Naive B cell (primary cell): ENCODE measurements at places on chromosomes 12 and 14.

DNA sequence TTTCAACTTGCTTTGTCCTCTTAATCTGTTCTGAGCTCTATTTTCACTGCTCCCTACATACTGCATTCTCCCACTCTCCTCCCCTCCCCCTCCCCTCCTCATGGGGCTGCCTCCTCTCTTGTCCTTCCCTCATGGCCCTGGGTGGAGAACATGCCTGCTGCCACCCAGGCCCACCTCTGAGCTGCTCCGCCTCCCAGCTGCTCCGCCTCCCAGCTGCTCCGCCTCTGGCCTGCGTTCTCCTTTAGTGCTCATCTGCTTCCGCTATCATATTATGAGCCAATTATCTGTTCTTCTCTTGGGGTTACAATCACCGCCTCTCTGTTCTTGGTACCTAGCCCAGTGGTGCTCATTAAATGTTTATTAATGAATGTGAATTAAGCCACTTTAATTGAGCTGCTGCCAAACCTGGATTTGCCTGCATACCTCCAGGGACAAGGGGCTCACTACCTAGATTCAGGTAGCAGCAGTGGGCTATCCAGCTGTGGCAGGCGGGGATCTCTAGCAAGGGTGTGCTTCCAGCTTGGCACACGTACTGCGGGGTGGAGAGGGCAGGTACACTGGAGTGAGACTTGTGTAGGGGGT is 32.0 kb upstream of the FAM181A start:
- no peak overlapping the region for H3K4me3 ChIP-seq
- H3K27ac ChIP-seq = no peak overlapping the region
- peaks cover 29% of the 10 kb centered on the region for H3K27me3 ChIP-seq

DNA sequence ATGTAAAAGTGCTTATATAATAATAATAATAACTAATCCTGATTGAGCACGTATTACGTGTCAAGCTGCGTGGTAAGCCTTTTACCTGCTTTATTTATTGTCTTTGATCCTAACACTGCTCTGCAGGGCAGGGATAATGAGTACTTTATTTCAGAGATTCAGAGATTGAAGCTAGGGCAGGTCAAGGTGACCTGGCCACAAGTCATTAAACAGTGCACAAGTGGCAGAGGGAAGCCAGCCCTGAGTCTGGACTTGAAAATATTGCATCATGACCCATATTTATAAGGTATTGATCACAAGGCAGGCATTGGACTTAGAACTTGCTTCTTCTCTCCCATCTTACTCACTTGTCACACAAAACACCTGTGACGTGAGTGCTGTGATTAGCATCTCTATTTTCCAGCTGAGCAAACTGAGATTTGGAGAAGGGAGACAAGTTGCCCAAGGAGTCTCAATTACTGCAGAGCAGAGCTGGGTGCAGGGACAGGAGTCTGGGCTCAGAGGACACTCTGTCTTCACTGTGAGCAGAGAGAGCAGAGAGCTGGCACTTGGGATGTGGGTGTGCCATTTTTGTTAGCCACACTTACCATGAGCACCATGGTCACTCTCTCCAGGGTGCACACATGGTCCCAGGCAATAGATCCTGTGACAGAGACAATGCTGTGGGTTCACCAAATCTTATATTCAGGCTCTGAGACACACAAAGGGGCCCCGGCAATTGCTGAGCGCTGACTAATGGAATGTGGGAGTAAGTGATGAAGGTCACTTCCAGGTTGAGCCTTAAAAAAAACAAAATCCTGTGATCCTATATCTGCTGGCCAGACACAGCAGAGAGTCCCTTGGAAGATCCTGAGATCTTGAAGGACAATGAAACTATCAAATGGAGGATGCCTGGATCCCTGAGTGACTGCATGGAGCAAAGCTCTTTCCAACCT is 113.2 kb upstream of the MED13L start:
- H3K36me3 ChIP-seq = no peaks in the 10 kb centered on the region
- no peak overlapping the region for H3K27ac ChIP-seq
- H3K27me3 ChIP-seq = peaks cover 9% of the 10 kb centered on the region

GRCh38 chr14:103562429-103563225 is at the start of the genes BAG5 and COA8:
BAG5 (minus strand) TSS chr14:103562657; CDS start chr14:103561164, 1,493 bp downstream.
COA8 (plus strand) TSS chr14:103562960; CDS start chr14:103563002, 42 bp downstream.
- no peaks in the 10 kb centered on the region for H3K27me3 ChIP-seq
- peaks cover 8% of the 10 kb centered on the region for H3K36me3 ChIP-seq
- peak within 1 kb of the TSS; percentile 96 for H3K4me3 ChIP-seq
- DNase-seq = peak; percentile 91
- peaks cover 26% of the 10 kb centered on the region for H3K4me1 ChIP-seq

DNA sequence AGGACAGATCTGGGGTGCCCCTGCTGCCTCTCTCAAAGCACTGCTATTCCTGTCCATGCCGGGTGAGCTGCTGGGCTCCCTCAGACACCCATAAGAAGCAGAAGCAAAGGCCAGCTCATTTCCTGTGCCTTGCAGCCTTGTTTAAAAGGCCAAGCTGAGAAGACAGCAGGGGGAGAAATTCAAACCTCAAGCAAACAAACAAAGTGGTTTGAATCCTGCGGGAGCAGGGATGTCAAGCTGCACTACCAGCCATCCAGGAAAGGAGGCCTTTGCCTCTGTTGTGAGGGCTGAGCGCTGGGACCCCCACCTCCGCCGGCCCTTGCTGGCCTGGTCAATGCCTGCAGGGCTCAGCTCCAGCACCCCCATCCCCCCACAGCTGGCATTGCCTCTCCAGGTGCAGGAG is 176.5 kb downstream of the PIWIL1 start:
- no peak overlapping the region for H3K4me3 ChIP-seq
- H3K4me1 ChIP-seq = no peaks in the 10 kb centered on the region
- no peaks in the 10 kb centered on the region for H3K36me3 ChIP-seq
- no peak overlapping the region for H3K27ac ChIP-seq
- no peak for DNase-seq

DNA sequence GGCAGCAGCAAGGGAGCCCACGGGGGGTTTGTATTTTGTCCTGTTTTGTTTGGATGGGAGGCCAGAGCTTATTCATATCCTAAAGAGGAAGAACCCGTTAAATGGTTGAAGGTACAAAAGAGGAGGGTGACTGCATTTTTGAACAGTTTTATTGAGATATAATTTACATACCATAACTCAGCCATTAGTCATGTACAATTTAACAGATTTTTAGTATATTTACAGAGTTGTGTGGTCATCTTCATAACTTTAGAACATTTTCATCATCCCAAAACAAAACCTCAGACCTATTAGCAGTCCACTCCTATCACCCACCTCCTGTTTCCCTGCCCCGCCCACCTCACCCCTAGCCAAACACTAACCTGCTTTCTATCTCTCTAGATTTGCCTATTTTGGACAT is 12.6 kb downstream of the NRDE2 start:
- H3K27ac ChIP-seq = no peak overlapping the region
- DNase-seq = no peak
- H3K4me1 ChIP-seq = peaks cover 24% of the 10 kb centered on the region
- no peak overlapping the region for H3K4me3 ChIP-seq
- peaks cover 14% of the 10 kb centered on the region for H3K36me3 ChIP-seq
- no peaks in the 10 kb centered on the region for H3K27me3 ChIP-seq

DNA sequence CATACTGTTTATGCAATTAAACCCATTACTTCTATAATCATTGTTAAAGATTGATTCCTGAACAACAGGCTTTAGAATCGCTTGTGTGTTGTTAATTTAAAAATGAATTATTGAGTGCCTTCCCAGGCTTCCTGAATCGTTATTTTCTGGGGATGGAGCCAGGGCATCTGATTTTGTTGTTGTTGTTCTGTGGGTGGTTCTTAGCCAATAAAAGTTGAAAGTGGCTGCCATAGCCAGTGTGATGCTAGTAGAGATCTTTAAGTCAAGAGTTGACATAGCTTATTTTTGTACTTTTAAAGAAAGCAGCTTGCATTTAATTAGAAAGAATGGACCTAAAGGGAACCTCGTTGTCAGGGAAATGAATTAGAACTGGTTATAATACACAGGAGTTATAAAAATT is 6.4 kb downstream of the GOLGA5 start:
- H3K27me3 ChIP-seq = no peaks in the 10 kb centered on the region
- DNase-seq = no peak
- H3K27ac ChIP-seq = no peak overlapping the region
- peaks cover 26% of the 10 kb centered on the region for H3K36me3 ChIP-seq
- H3K4me1 ChIP-seq = peaks cover 53% of the 10 kb centered on the region
- no peak overlapping the region for H3K4me3 ChIP-seq

DNA sequence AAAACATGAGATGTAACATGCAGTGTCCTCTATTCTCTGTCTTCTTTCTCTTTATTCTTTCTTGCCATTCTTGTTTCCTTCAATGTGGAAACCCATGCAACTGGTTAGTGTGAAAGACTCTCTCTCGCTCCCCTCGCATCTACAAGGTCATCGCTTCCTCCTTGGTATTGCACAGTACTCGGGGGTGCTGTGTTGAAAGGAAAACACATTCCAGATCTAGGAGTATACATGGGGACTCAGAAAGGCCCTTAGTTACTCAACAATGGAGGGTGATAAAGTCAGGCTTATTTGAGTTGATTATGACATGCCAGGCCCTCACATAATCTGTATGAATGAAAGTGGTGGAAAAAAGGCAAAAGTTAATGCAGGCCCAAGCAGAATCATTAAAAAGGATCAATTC is 75.5 kb upstream of the OVCH1 start:
- H3K36me3 ChIP-seq = no peaks in the 10 kb centered on the region
- no peak overlapping the region for H3K27ac ChIP-seq
- H3K27me3 ChIP-seq = peaks cover 15% of the 10 kb centered on the region
- no peaks in the 10 kb centered on the region for H3K4me1 ChIP-seq
- no peak overlapping the region for H3K4me3 ChIP-seq

- H3K4me1 ChIP-seq = no peaks in the 10 kb centered on the region
- DNase-seq = no peak
- H3K36me3 ChIP-seq = no peaks in the 10 kb centered on the region
- H3K27me3 ChIP-seq = peaks cover 11% of the 10 kb centered on the region
These were observed 46.5 kb downstream of the PTPRO start for GRCh38 chr12:15368812-15369211.

DNA sequence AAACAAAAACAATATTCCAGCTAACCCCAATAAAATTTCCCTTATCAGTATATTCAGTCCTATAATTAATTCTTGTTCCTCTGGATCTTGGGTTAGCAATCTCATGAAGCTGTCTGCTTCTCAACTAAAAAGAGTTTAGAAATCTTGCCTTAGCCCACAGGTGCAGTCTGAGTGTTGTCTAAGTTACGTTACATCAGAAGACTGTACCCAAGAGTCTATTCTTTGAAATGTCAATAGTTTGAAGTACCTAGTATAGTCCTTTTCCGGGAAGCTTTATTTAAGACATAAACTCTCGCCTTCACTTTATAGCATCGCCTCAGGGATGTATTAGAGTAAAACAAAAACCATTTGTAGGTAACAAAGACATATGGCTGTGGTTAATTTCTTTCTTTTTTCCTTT is 465.1 kb downstream of the FUT8 start:
- H3K27me3 ChIP-seq = no peaks in the 10 kb centered on the region
- no peak overlapping the region for H3K27ac ChIP-seq
- H3K36me3 ChIP-seq = no peaks in the 10 kb centered on the region

DNA sequence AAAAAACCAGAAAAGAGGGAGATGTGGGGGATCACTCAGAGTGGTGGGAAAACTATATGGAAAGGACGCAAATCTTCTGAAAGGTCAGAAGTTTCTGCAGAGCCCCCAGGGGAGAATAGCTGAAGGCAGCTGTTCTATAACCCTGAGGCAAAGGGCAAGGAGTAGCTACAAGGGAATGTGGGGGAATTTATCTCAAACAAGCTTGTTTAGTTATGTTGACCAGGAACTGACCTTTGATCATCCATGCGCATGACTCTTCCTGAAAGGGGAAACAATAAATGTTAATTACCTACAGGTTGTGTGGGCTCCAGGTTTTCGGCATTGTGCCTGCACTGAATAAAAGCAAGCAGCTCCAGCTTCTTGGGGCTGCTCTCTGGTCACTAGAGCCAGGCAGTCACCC is 968.5 kb downstream of the AACS start:
- H3K27me3 ChIP-seq = no peaks in the 10 kb centered on the region
- no peak overlapping the region for H3K27ac ChIP-seq
- H3K4me3 ChIP-seq = no peak overlapping the region
- no peaks in the 10 kb centered on the region for H3K36me3 ChIP-seq
- H3K4me1 ChIP-seq = no peaks in the 10 kb centered on the region
- DNase-seq = no peak

DNA sequence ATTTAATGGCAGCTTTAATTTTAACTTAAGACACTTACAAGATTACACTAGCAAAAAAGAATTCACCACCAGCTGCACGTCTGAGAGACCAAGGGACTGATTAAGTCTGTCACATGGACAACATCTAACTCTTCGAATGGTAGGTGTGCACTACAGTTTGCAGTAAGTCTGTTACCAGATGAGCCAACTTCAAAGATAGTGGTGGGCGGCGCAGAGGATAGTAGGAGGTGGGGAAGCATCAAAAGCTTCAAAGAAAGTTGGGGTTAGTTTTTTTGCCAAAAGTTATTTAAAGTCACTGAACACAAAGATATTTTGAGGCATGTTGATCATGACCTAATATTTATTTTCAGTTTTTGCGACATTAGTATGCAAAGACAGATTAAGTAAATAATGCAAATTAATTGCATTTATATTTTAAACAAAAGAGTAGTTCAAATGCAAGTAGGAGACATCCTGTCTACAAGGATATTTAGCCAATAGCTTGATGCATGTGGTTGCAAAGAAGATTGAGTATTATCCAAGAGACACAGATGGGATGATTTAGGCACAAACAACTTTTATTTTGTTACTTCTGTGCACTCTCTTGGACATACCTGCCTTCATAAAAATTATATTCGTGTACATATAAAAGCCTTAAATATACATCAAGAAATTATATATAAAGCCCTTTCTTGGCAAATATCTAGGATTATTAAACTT is 327.7 kb downstream of the BMP4 start:
- DNase-seq = no peak
- H3K4me1 ChIP-seq = no peaks in the 10 kb centered on the region
- no peak overlapping the region for H3K27ac ChIP-seq
- no peaks in the 10 kb centered on the region for H3K36me3 ChIP-seq
- no peak overlapping the region for H3K4me3 ChIP-seq

DNA sequence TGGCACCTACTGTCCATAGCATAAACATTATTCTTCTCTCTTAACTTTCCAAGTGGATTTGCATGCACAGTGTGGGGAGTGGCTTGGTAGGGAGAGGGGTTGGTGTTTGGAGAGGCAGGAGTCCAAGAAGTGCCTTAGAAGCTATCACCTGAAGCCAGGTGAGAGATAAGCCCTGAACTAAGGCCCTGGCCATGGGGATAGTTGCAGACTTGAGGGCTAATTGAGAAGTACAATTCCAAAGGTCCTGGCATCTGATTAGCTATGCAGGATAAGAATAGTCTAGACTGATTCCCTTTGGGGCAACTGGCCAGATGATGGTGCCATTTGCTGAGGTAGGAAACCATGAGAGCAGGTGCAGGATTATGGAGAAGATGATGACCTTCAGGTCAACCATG is 2.0 kb upstream of the PCK2 start:
- no peaks in the 10 kb centered on the region for H3K27me3 ChIP-seq
- H3K36me3 ChIP-seq = no peaks in the 10 kb centered on the region
- H3K27ac ChIP-seq = peak overlapping the region; percentile 12
- H3K4me1 ChIP-seq = peaks cover 36% of the 10 kb centered on the region
- DNase-seq = no peak

GRCh38 chr12:28158353-28158752 is 31.9 kb upstream of the CCDC91 start:
- no peak overlapping the region for H3K27ac ChIP-seq
- H3K27me3 ChIP-seq = no peaks in the 10 kb centered on the region
- no peak overlapping the region for H3K4me3 ChIP-seq
- H3K4me1 ChIP-seq = no peaks in the 10 kb centered on the region
- H3K36me3 ChIP-seq = no peaks in the 10 kb centered on the region
